Astrocyte (in vitro differentiated cells and primary cell): ENCODE measurements at places on chromosomes 13 and 19.
A peak's percentile ranks its signal among the peaks of the same experiment; 100 is the strongest.

- DNase-seq: no peak
Observed at GRCh38 chr13:80705371-80706163, 364.6 kb upstream of the SPRY2 start.

- DNase-seq: peak; percentile 33
Observed at GRCh38 chr19:48768994-48769713, 13.8 kb downstream of the FGF21 start.

DNA sequence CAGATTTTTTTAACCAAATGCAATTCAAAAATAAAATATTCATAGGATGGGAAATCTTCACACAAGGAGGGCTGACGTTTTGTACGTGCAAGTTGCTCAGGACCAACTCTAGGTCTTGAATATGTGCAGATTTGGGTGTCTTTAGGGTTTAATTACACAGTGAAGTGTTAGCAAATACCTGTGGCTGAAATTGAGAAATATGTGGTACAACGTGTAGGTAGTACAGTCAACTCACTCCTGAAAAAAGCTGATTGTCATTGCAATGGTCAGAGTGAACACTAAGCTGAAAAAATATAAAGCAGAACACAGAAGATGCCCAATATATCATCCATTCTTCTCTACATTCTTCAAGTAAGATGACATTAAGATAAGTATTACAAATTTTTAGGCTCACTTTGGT lies 314.3 kb downstream of the SLITRK1 start:
- no peak for DNase-seq

GRCh38 chr13:98216711-98217285 lies 39.7 kb upstream of the RNF113B start:
- no peak for DNase-seq

GRCh38 chr19:18049385-18049784 lies 37.3 kb downstream of the IL12RB1 start:
- DNase-seq: peak; percentile 22

DNA sequence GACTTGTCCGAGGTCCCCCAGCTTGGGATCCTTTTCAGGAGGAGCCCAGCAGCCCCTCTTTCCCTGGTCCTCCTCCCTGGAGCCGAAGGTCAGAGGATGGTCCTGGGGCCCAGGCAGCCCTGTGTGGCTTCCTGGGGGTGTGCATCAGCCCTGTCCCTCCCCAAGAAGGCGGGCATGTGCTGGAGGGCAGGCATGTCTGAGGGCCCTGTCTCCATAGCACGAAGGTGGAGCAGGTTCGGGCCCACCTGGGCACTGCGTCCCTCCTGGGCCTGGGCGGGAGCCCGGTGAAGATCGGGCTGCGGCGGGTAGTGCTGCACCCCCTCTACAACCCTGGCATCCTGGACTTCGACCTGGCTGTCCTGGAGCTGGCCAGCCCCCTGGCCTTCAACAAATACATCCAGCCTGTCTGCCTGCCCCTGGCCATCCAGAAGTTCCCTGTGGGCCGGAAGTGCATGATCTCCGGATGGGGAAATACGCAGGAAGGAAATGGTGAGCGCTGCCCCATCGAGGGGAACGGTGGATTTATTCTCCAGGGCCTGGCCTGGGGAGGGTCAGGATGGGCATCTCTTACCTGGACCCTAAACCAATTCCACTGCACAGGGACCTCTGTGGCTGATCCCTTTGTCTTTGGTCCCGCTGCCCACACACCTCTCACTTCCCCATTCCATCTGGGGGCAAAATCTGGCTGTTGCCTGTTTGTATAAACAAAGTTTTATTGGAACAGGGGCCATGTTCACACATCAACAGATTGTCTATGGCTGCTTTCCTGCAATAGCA lies 10.9 kb downstream of the TIMM13 start:
- DNase-seq: no peak

- peak; percentile 15 for DNase-seq
Observed at GRCh38 chr19:44476559-44477408, 23.5 kb downstream of the ZNF180 start.

GRCh38 chr13:24630851-24631620 lies 49.2 kb upstream of the ATP12A start:
- DNase-seq: peak; percentile 76

GRCh38 chr13:39959497-39960144 lies 304.2 kb downstream of the COG6 start:
- no peak for DNase-seq

DNA sequence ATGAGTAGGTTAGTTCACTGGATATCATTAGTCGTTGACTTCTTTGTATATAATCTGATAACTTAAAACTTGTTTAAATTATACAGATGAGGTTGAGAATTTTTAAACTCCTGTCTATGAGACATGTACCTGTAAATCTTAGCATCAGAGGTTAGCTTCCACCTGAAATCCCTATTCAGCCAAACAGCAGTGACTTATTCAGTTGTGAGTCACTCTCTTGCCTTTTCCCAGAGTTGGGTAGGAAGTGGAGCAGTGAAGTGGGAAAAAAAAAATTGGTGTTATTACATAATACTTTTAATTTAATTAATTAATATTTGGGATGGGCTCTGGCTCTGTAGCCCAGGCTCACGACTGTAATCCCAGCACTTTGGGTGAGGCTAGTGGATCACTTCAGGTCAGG lies 32.9 kb downstream of the ZNF701 start:
- no peak for DNase-seq

DNA sequence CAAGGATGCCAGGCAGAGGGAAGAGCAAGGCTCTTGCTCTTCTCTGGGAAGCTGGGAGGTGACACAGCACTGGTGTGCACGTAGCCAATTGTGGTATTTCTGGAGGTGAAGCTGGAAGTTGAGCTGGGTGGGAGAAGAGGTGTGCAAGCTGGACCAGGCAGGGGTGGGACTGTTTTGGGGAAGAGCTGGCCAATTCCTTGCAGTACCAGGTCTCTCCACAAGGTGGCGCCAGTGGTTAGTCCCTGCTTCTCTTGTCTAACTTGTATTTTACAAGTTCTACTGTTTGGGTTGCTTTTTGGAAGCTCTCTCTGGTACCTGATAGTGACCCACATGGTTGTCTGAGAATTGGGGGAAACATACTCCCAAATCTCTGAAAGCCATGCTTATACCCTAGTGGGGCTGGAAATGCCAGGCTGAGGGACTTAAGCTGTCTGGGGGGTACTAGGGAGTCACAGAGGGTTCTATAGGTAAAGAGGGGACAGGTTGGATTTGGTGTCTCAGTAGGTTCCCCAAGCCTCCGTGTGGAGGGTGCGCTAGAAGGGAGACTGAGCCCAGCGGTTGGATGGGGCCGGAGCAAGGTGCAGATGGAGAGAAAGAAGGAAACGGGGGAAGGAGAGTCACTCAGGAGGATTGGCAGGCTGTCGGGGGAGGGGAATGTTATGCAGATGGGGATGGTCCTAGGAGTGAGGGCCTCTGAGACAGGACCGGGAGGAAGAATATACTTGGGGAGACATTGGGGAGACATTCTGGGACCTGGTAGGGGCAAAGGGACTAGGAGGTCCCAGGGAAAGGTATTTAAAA lies 3.0 kb downstream of the HPN start:
- DNase-seq: no peak

- DNase-seq: no peak
Observed at GRCh38 chr19:19817357-19817756, 4.2 kb downstream of the ZNF506 start.

DNA sequence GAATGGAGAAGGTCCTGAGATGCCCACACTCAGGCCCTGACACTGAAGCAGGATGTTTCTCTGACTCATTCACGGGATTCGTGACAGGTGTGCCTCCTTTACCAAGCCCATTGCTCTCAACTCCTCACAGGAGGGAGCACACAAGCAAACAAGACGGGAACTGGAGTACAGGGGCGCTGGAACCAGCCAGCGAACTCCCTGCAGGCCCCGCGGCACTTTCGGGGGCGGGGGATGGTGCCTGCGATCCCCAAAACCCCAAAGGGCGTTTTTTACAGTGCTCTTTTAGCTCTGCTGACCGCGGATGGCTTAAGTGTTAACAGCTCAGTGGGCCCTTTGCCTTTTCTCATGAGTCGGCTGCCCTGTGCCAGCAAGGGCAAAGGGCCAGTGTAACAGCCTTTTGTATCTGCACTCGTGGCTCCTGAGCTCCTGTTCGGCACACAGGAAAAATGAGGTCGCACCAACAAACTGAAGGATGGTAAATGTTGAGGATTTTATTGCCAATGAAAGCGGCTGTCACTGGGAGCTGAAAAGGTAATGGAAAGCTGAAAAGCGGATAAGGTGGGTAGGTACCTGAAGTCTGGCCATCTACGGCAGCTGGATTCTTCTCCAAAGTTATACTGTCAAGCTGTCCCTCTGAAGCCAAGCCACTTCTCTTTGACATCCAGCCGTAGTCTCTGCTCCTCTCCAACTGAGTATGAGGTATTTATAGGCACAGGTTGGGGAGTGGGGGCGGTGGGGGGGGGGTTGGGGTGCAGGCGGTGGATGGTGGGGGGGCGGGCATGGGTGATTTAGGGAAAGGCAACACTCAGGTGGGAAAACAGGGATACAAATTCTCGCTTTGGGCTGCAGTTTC lies 65.0 kb upstream of the TRPC4 start:
- no peak for DNase-seq

GRCh38 chr19:677201-677600 lies 1.0 kb downstream of the FSTL3 start:
- peak; percentile 80 for DNase-seq

GRCh38 chr19:7295912-7296536 lies 1.8 kb upstream of the INSR start:
- no peak for DNase-seq

DNA sequence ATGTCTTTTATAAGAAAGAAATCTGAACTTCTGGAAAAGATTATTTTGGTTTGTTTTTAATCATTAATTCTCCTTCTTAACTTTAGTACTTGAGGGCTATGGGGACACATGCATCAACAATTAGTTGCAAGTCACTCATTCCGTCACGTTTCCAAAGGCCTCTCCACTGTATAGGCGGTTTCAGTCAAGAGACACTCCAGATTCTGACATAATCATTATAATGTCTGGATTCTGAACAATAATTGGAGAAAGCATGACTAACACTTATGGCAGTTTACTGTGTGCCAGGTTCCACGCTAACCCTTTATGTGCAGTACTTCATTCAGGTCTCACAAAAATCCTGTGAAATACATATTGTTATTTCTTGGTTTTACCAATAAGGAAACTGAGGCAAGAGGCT lies 71.9 kb downstream of the TNFRSF19 start:
- DNase-seq: peak; percentile 65

- DNase-seq: no peak
Observed at GRCh38 chr13:26477681-26478080, 79.8 kb upstream of the WASF3 start.

DNA sequence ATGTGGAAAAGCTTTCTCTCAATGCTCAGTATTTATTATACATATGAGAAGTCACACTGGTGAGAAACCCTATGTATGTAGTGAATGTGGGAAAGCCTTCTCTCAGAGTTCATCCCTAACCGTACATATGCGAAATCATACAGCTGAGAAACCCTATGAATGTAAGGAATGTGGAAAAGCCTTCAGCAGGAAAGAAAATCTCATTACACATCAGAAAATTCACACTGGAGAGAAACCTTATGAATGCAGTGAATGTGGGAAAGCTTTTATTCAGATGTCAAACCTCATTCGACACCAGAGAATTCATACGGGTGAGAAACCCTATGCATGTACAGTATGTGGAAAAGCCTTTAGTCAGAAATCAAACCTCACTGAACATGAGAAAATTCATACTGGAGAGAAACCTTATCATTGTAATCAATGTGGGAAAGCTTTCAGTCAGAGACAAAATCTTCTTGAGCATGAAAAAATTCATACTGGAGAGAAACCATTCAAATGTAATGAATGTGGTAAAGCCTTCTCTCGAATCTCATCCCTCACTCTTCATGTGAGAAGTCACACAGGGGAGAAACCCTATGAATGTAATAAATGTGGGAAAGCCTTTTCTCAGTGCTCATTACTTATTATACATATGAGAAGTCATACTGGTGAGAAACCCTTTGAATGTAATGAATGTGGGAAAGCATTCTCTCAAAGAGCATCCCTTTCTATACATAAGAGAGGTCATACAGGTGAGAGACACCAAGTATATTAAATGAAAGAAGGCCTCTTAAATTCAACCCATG lies 34.4 kb downstream of the ZNF568 start:
- DNase-seq: no peak

DNA sequence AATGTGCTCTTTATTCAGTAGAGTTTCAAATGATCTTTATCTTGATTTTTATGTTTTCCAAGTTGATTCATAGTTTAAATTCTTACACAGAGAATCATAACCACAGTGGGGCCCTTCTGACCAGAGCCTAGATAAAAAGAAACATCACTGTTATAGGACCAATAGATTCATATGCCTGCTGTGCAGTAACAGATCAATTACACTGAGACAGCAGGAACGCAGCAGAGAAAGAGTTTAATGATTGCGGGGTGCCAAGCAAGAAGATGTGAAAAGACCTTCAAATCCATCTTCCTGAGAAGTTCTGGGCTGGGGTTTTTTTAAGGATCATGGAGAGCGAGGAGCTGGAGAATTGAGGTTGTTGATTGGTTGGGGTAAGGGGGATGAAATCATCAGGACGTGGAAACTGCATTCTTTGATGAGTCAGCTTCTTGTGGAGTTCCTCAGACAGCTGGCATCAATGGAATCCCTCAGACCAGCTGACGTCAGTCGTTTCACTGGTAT lies 346.6 kb downstream of the TBC1D4 start:
- peak; percentile 99 for DNase-seq

DNA sequence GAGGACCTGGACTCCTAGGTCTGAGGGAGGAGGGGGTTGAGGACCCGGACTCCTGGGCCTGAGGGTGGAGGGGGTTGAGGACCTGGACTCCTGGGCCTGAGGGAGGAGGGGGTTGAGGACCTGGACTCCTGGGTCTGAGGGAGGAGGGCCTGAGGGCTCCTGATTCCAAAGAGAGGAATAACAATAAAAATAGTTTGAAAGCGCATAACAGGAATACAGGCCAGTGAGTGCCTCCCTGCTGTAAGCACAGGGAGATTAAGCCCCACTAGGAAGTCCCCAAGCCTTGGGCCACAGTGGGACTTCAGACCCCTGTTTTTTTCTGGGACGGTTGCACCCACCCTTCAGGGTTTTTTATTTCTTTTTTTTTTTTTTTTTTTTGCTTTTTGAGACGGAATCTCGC lies 1.2 kb upstream of the SBK2 start:
- DNase-seq: no peak

DNA sequence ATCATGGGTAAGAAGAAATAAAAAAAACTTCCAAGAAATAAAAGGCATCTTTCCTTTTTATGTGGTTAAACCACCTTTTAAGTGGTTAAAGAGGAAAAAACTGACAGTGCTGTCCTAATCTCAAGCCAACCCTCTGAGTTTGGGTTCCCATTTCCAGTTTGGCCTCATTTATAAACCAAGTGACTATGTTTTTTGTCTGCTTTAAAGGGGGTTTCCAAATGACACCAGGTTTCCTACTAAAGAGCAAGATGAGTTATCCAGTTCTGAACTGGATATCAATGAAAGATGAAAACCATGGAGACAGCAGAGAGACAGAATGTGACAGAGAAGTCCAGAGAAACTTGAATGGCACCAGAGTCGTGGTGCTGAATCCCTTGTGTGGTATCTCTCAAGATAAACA lies 251.5 kb downstream of the ABCC4 start:
- DNase-seq: no peak

GRCh38 chr13:67303661-67304333 lies 73.7 kb upstream of the PCDH9 start:
- no peak for DNase-seq

GRCh38 chr13:89890806-89891205 lies 1456.7 kb upstream of the MIR17HG start:
- no peak for DNase-seq

GRCh38 chr19:2300533-2300932 lies 7.4 kb downstream of the LINGO3 start:
- DNase-seq: no peak
